ENCODE measurements at places on chromosomes 13 and 19. TPM values are rescaled to one million over a fixed set of nuclear protein-coding genes. Genes with fewer than 3 reads are reported as not detected.

RAB20 gene
- 0.59 TPM for total RNA-seq

ZNF835 gene
- total RNA-seq, result 0.11 TPM

VSTM1 gene
- total RNA-seq, result not detected

LRG1 gene
- 0.09 TPM for total RNA-seq

LILRA6 gene
- total RNA-seq, result not detected

METTL21C gene
- total RNA-seq, result not detected

B3GNT8 gene
- 0.86 TPM for total RNA-seq

ZNF814 gene
- 44.3 TPM for total RNA-seq

KCTD15 gene
- total RNA-seq, result 59.1 TPM

PRR19 gene
- 2.8 TPM for total RNA-seq

DNMT1 gene
- total RNA-seq, result 333 TPM

SIGLEC14 gene
- not detected for total RNA-seq

TYROBP gene
- total RNA-seq, result not detected

CEACAM6 gene
- not detected for total RNA-seq

ZNF468 gene
- total RNA-seq, result 27.9 TPM

FPR1 gene
- not detected for total RNA-seq

FGF22 gene
- total RNA-seq, result 0.84 TPM

LHFPL6 gene
- total RNA-seq, result 35.2 TPM

GJA3 gene
- not detected for total RNA-seq

IGSF23 gene
- not detected for total RNA-seq

IFNL1 gene
- total RNA-seq, result not detected

SCN1B gene
- 1.9 TPM for total RNA-seq

All from neural crest cell (in vitro differentiated cells).